Activated T-cell treated with anti-CD3 and anti-CD28 coated beads, Interleukin-2, amount 50 U/mL, for 72 hours (primary cell): ENCODE measurements at places on chromosomes 1 and 21. TPM values are rescaled to one million over a fixed set of nuclear protein-coding genes. Genes with fewer than 3 reads are reported as not detected.

GRCh38 chr1:154867064-154867825, 2.8 kb downstream of the KCNN3 start:
- no peak for DNase-seq

- no peak for DNase-seq
Measured at GRCh38 chr1:178969226-178969987, 56.3 kb upstream of the FAM20B start.

DNA sequence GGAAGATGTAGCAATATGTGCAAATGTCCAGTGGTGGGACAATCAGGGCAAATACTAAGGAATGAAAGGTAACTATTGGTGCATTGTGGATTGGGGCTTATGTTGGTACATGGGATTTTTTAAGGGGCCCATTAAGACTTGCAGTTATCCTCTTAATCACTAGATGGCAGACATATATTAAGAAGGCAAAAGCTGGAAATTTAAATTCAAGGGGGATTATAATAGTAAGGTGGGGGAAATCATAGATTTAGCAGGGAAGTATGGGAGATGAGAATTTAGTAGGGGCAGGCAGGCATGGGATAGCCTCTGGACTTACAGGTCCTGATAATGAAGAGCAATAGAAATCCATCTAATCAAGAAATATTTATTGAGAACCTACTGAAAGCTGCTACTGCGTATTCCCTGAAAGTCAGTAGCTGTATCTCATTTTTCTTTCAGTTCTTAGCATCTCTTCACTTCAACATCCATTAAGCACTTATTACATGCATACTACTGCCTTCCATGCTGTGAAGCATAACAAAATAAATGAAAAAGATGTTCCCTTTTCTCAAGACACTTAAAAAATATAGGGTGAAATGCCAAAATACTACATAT, 251.8 kb downstream of the CRB1 start:
- no peak for DNase-seq

GRCh38 chr21:35256468-35256988, 207.4 kb upstream of the RUNX1 start:
- DNase-seq = no peak

GRCh38 chr1:30743584-30744059, 14.0 kb downstream of the LAPTM5 start:
- peak; percentile 75 for DNase-seq

- no peak for DNase-seq
Measured at GRCh38 chr1:8343044-8343443, 25.1 kb downstream of the SLC45A1 start.

GRCh38 chr21:41432562-41433460, 6.8 kb downstream of the MX1 start:
- no peak for DNase-seq

DNA sequence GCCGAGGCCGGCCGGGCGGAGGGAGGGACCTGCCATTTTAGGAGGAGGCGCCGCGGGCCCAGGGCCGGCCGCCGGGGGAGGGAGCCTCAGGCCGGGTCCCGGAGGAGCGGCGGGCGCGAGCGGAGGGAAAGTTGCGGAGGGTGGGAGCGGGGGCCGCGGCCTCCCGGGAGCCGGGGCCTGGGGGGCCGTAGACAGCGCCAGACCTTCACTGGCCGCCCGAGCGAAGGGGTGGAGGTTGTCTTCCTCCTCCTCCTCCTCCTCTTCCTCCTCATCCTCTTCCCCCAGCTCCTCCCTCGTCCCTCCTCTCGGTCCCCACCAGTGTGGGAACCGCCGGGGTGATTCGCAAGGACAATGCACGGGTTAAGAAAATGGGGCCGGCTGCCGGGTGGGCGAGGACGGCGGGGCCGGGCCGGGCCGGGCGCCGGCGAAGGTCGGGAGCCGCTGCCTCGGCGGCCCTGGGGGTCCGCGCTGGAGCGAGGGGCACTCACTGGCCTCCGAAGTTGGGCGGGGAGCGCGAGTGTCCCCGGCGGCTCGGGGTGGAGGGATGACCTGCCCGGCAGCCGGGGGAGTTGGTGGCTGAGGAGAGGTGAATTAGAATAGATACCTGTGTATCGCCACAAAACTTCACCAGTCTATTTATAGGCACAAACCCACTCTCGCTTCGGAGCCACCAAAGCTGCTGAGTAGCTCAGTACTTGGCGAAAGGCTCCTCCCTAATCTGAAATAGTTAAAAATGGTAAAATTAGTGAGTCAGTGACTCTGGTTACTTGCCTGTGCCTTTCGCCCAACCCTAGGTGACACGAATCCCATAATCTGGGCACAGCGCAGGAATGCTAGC, 1.3 kb downstream of the DYRK1A start:
- peak; percentile 50 for DNase-seq

- DNase-seq = peak; percentile 79
Measured at GRCh38 chr1:160625725-160626498, 20.9 kb downstream of the SLAMF1 start.

DNA sequence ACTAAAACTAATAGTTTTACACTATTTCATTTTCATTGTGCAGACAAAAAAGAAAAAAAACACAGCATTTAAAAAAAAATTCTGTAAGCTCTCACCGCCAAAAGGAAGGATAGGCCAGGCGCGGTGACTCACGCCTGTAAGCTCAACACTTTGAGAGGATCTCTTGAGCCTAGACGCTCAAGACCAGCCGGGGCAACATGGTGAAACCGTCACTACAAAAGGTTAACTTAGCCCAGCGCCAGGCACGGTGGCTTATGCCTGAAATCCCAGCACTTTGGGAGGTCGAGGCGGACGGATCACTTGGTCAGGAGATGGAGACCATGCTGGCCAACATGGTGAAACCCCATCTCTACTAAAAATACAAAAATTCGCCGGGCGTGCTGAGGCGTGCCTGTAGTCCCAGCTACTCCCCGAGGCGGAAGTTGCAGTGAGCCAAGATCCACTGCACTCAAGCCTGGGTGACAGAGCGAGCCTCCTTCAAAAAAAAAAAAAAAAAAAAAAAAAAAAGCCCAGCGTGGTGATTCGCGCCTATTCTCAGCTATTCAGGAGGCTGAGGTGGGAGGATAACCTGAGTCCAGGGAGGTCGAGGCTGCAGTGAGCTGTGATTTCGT, 14.3 kb upstream of the SPEN start:
- DNase-seq = peak; percentile 53

DNA sequence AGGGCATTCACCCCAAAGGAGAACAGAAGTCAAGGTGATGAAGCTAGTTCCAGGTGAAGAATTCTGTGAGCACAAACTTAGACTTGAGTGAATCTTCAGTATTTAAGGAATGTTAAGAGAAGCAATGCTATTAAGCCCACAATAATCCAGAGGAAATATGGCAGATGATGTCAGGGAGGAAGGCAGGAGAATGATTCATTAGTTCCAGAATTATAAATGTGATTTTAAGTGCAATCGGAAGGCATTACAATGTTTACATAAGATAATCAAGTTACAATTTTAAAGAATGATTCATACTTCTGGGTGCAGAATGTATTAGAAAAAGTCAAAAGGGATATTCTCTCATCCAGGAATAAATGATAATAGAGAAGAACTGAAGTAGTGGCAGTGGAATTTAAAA, 545.2 kb upstream of the BRINP3 start:
- DNase-seq = no peak

GRCh38 chr1:211484755-211485479, 7.0 kb downstream of the RD3 start:
- no peak for DNase-seq

GRCh38 chr1:225670806-225671733, 18.1 kb upstream of the ENAH start:
- no peak for DNase-seq

DNA sequence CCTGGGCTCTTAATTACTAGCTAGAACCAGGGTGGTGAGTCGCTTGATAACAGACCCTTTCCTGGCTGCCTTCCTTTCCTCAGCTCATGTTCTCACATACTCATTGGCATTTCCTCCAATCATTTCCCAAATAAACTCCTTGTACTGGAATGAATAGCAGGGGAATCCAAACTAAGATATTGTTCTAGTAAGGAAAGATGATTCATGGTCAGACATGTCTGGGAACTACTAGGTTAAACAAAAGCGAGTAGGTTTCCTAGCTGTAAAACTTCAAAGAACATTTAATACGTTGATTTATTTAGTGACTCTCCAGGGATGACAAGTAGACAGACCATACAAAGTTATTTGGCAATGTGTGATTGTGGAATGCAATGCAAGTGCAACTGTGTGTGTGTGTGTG, 121.2 kb upstream of the KCNJ6 start:
- DNase-seq = no peak

DNA sequence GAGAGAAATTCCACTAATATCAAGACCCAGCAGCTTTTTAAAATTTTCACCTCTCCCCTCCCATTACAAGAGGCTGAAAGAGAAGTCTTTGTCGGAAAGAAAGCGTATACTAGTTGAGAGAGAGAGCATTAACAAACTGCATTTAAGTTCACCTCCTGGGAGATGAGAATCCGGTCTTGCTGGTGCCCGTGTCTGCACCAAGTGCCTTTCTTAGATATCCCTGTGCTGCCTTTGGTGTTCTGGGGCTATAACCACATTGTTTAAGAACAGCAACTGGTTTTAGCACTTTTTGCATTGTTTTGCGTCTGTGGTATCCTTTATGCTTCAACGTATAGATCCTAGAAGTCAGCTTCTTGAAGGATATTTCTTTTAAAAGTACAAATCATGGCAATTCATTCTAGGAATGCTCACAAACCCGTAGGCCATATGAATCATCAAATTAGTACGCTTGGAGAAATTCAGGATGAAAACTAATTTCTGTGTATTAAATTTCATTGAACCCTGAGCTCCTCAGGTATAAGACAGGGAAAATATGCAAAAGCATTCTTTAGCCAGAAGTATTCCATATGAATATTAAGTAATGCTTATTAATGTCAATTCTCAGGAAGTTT, 3.4 kb upstream of the RPE65 start:
- DNase-seq = no peak

The IL20 gene
- 0.28 TPM for total RNA-seq

The NPPA gene
- not detected for total RNA-seq

The PDE9A gene
- total RNA-seq = 11.8 TPM

The OLIG2 gene
- total RNA-seq = not detected

The PHLDA3 gene
- total RNA-seq = 10.7 TPM

The ZNF683 gene
- total RNA-seq = 0.25 TPM

The KLHDC9 gene
- total RNA-seq = 7.1 TPM

The TAS1R1 gene
- total RNA-seq = not detected

The FAM131C gene
- total RNA-seq = 0.32 TPM

The KIF14 gene
- total RNA-seq = 15.8 TPM
